Stimulated activated CD4-positive, alpha-beta T cell treated with anti-CD3 and anti-CD28 coated beads, Interleukin-4, amount 100 ng/mL, for 48 hours (primary cell): ENCODE measurements at places on chromosomes 12 and 14.

DNA sequence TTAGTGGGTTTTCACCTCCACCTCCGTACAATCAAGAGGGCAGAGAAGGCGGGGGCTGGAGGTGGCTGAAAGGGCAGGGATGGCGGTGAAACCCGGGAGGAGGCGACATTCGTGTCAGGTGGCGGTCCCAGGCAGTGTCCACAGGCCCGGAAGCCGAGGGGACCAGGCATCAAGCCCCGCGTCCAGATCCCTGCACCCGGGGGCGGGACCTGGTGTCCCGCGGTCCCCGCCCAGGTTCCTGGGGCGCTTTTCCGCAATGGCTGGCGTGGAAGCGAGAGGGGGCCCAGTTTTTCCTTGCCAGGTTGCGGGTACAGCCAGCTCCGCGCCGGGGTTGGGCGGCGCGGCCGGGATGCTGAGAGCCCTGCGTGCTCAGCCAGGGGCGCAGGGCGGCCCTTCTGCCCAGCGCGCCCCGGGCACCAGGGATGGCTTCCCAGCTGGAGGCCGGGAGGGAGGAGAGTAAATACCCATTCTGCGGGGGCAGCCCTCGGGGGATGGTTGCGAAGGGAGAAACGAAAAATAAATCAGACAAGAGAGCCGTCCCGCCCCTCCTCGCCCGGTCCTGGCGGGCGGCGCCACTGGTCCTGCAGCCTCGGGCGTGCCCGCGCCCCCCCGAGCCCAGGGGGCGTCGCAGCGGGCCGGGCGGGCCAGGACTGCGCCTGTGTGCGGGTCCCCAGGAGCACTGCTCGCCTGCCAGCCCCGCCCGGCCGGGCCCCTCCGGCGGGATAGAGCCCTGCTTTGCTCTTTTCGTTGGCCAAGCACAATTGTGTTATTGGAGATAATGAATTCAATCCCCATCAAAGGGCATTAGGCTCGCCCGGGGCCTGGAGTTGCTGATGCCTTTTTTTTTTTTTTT, 11.5 kb downstream of the FOXA1 start:
- no peak for DNase-seq

DNA sequence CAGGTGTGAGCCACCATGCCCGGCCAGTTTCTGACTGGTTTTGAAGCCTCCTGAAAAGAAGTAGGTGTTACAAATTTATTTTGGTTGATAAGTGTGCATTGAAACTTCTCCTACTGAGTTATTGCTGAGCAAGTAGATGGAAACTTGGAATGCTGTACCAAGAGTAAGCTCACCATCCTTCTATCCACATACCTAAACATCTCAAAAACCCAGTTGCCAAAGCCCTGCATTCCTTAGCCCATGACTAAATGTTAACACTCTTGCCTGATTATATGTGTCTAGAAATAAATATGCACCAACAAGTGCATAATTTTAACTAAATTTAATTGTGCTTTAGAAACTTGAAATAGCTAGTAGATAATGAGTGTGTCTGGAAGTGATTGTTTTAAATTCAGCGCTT, 357.8 kb downstream of the DUSP6 start:
- DNase-seq: no peak

DNA sequence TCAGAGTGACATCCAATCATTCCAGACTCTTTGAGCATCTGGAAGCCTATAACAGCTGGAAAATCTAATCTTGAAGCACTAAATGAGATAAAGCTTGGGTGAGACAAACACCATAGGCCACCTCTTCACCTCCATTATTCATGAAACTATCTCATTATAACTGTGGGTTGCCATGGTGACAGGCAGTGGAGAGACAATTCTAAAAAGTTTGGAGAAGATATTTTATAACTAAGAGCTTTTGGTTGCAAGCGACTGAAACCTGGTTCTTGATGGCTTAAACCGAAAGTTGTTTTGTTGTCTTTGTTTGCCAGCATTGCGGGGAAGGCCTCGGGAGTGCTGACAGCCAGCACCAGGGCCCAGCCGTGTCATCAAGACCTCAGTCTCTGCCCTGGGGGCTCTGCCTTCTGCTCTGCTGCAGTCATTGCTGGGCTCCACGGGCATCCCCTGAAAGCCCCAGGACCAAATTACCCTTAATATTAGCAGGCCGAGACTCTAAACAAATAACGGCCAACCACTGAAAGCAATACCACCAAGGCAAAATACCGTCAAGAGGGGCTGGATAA, 353.6 kb upstream of the SFSWAP start:
- DNase-seq: no peak

GRCh38 chr12:6226679-6227051, 26.5 kb downstream of the CD9 start:
- no peak for DNase-seq

DNA sequence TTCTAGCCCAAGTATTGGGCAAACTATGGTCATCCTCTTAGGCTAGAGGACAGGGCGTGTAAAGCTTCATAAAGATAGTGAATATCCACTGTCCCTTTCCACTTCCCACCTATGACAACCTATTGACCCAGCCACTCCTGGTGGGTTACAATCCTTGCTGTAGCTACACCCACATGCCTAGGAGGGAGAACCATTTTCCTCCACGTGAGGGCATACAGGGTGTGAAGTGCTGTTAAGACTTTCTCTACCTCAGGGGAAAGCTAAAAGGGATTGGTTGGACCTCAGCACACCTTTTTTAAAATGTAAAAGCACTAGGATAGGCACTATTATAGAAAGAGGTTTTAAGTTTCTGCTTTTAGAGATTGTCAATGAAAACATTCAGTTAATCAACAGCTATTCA, 124.4 kb downstream of the TPH2 start:
- no peak for DNase-seq

DNA sequence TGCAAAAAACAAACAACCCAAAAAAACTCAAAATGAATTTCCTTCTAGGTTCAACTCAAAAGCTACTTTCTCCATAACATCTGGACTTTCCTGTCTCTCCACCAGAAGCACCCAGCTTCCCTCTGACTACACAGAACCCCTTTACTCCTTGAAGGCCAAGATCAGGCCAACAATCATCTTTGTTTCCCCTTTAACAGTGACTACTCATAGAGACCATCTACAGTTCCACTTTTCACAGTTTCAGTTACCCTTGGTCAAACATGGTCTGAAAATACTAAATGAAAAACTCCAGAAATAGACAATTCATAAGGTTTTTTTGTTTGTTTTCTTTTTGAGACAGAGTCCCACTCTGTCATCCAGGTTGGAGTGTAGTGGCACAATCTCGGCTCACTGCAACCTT, 11.8 kb downstream of the GCH1 start:
- no peak for DNase-seq

- no peak for DNase-seq
These were observed 4.9 kb downstream of the DUSP6 start for GRCh38 chr12:89347325-89347829.

- DNase-seq: peak; percentile 12
These were observed 104.9 kb downstream of the ZC3H14 start for GRCh38 chr14:88667555-88668273.

- DNase-seq: no peak
These were observed 2.5 kb downstream of the RASSF8 start for GRCh38 chr12:25960961-25961360.

GRCh38 chr14:37493606-37494005, 101.4 kb downstream of the FOXA1 start:
- DNase-seq: no peak

GRCh38 chr14:105470350-105471296, 4.0 kb upstream of the CRIP2 start:
- no peak for DNase-seq

DNA sequence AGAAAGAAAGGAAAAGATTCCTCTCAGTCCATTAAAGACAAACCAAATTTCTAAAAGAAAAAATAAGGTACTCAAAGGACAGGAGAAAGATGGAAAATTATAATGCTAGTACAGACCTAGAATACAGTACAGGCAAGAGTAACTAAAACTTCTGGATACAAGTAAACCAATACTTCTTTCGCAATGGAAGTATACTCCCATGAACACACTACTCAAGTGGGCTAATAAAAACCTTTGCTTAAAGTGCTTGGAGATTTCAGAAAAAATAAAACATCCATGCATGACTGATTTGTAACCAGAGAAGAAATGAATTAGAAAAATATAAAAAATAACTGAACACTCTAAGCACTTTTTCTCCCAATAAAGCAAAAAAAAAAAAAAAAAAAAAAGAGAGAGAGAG, 3.5 kb downstream of the ZBTB25 start:
- no peak for DNase-seq

DNA sequence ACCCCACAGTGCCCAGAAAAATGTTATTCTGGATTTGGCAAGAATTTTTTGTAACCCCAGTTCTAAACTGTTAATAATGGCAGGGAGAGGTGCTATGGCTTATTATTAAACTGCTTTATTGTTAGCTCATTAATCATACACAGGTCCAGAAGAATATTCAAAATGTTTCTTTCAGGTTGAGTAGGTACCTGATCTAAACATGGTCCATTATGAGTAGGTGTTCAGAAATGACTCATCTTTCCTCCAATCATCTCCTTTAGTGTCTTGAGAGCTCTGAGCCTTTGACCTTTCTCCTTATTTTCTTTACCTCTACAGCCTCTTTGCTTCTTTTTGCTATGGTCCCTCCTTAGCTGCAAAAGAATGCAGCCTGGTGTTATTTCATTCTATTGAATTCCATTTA, 211.0 kb upstream of the GARIN6 start:
- no peak for DNase-seq

- no peak for DNase-seq
These were observed 207.9 kb downstream of the EFCAB11 start for GRCh38 chr14:89746654-89747053.

- DNase-seq: no peak
These were observed 76.7 kb downstream of the ANO4 start for GRCh38 chr12:100871195-100871734.

DNA sequence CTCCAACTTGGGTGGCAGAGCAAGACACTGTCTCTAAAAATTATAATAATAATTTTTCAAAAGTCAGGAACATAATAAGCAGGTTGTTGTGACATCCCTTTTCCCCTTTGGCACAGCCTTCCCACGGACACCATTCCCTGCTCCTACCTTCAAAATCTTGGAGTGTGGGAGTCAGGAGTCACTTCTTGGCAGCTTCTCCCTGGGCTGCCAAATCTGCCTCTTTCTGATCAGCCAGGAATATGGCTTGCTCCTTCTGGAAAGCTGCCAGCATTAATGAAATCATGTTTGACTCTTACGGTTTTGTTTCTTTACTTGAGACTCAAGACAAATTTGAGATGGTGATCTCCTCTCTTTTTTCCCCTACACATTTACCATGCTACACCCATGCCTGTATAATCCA, 391.4 kb upstream of the SYT1 start:
- DNase-seq: no peak

- DNase-seq: no peak
These were observed 10.2 kb upstream of the MEG3 start for GRCh38 chr14:100815478-100816285.

GRCh38 chr14:94691660-94692034, 78.3 kb downstream of the GSC start:
- DNase-seq: no peak

- DNase-seq: no peak
These were observed 7.6 kb downstream of the ISCA2 start for GRCh38 chr14:74501135-74501614.

GRCh38 chr12:56020423-56021184, at the start of gene IKZF4:
Gene IKZF4 (plus strand): TSS chr12:56021043. CDS start chr12:56021494, 451 bp downstream.
- no peak for DNase-seq

GRCh38 chr12:93793007-93793406, 115.8 kb downstream of the CRADD start:
- no peak for DNase-seq

DNA sequence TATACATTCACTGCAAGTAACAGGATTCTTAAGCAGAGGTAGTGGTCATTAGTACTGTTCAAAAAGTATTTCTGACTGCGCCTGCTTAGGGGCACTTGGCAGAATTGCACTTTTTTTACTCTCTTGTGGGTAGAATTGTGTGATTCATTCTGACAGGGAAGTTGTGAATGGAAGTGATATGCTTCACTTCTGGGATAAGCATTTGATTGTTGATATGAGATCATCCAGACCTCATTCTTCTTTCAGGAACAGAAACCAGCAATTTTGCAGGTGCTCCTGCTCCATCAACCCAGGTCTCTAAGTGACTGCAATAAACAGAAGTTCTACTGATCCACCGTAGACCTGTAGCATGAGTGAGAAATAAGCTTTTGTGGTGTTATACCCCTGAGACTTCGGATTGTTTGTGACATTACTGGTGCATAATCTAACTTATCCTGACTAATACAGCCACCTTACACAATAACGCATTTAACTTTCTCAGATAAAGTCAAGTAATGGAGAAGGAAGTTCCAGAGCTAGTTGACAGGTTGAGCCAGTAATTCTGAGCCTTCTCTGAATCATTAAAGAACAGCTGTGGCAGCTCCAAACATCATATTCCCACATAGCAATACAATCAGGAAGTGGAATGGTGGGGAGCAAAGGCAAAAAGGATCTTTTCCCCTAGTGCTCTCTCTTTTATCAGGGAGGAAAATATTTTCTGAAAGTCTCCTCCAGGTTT, 387.9 kb downstream of the SYT1 start:
- DNase-seq: no peak

- no peak for DNase-seq
These were observed 34.0 kb downstream of the CHGA start for GRCh38 chr14:92956961-92957360.

- DNase-seq: no peak
These were observed 505.6 kb downstream of the TRHDE start for GRCh38 chr12:72777806-72778205.

DNA sequence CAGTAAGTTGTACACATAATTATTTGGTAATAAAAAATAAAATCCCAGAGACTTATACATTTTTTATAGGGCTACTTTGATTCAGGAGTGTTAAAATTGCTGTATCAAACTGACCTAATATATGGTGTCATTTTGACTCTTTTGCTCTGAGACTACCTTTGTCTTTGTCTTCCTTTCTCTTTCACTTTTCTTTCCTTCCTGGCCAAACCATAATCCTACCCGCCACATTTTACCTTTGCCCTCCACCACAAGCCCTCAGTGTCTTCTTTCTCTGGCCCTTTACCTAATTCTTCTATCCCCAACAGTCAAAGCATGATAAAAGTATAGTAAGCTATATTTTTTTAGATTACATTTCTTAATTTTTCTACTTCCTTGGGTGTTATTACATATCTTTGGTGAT, 62.0 kb downstream of the CAND1 start:
- DNase-seq: no peak

DNA sequence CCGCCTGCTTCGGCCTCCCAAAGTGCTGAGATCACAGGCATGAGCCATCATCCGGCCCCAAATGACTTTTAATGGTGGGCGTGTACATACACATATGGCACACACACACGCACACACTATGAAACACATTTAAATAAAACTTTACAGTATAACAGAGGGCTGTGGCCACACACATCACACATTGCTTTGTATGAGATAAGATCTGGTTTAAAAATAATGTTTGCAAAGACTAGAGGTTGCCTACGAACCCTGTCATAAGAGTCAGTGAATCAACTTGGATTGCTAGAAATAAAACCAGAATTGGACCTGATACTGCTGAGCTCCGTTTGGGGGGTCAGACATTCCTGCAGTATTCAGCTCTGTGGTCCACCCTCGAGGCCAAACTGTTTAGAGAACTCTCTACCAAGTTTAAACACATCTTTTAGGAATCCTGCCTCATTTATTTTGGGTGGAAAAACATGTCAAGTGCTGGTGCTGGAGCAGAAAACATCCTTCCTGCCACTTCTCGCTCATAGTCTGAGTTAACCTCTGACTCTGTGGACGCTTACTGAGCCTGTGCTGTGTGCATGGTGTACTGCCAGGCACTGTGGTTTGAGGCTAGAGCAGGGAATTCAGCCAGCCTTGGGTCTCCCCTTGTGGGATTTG, 47.8 kb upstream of the EML1 start:
- no peak for DNase-seq

- no peak for DNase-seq
These were observed 1.6 kb downstream of the CLEC2B start for GRCh38 chr12:9867531-9867930.
